ENCODE measurements at places on chromosomes 5 and 9.

DNA sequence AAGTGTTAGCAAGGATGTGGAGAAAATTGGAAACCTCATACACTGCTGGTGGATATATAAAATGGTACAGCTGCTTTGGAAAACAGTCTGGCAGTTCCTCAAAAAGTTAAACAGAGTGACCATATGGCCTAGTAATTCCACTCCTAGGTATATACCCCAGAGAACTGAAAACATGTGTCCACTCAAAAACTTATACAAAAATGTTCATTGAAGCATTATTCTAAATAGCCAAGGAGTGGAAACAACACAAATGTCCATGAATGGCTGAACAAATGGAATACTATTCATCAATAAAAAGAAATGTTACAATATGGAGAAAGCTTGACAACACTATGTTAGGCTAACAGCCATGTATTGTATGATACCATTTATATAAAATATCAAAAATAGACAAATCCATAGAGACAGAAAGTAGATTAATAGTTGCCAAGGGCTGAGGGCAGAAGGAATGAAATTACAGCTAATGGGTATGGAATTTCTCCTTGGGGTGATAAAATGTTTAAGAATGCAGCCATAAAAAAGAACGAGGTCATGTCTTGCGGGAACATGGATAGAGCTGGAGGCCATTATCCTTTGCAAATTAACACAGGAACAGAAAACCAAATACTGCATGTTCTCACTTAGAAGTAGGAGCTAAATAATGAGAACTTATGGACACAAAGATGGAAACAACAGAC is 33.6 kb upstream of the FBP1 start:
- no peak for DNase-seq

GRCh38 chr5:57349214-57349613 is 133.4 kb downstream of the ACTBL2 start:
- DNase-seq, result no peak

DNA sequence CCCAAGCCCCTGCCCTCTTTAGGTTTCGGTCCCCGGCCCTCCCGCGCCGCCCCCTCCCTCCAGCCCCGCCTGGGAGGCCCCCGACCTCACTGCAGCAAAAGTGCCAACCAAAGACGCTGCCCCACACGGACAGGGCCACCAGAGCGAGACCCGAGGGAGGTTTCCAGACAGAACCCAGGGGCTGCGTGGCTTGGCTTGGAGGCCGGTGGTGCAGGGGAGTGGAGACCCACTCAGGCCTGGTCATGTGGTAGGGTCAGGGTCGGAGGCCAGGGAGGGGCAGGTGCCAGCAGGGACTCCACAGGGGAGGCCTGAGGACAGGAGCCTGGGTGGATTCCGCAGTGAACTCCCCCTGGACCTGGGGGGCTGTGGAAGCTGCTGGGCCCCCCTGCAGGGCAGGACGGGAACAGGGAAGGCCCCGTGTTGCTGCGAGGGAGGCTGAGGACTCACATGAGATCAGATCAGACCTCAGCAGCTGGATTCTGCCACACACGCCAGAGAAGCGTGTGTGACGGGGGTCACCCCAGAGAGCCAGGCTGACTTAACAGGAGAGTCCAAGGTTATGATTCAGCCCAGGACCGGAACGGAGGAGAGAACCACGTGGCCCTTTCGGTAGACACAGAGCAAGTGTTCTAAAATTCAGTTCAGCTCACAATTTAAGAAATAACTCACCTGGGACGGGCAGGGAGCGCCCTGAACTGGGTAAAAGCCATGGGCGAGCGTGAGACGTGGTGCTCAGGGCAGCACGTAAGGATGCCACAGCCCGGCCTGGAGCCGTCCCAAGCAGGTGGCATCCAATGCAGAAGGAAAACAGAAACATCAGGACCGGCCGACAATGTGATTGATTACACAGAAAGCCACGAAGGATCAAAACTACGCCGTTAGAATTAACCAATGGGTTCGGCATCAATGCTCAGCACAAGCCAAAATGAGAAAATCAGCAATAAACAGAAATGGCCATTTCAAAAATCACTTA is 38.9 kb downstream of the EXD3 start:
- DNase-seq, result peak; percentile 54

- DNase-seq, result no peak
Observed at GRCh38 chr9:93875330-93875729, 79.8 kb downstream of the BARX1 start.

GRCh38 chr5:166926138-166926537 is 1365.3 kb upstream of the WWC1 start:
- DNase-seq, result no peak

- DNase-seq, result no peak
Observed at GRCh38 chr9:93467462-93467861, 14.1 kb upstream of the FAM120AOS start.

DNA sequence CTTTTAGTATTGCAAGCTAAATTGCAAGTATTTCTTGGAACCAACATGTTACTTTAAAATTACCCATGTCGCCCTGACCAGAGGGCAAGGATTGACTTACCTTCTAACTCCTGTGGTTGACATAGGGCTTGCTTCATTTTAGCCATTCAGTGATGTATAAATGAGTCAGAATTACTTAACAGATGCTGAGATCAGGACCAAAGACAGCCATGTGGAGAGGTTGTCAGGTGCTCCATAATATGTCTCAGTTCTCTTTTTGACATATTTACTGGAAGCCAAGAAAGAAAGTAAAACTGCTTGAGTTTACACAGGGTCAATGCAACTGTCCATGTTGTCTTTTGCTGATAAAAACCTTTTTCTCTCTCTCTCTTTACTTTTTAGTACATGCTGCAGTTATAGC is 33.2 kb downstream of the F2RL2 start:
- DNase-seq, result no peak

GRCh38 chr5:169909945-169910344 is 70.3 kb downstream of the INSYN2B start:
- no peak for DNase-seq

GRCh38 chr9:127336506-127337352 is 60.2 kb upstream of the SLC2A8 start:
- no peak for DNase-seq
